HuH-7.5 (cell line): ENCODE measurements at places on chromosomes 2 and 18.

GRCh38 chr18:55340998-55341397 lies 247.0 kb downstream of the TCF4 start:
- no peak for DNase-seq

DNA sequence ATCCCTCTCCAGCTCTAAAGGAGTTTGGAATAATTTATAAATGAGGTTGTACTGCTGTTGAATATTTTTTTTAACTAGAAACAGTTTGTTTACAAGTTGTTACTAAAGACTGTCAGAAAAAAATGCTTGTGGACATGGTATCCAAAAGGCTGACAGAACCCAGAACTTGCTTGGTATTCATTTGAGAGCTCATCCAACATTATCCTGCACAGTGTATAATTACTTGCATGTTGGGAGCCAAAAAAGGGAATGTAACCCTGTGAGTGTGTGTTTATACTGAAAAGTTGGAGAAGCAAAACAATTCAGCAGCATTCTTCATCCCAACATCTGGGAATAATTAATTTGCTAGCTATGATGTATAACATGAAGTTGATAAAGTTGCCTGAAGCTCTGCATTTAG lies 42.1 kb upstream of the EHBP1 start:
- DNase-seq = no peak

- no peak for DNase-seq
These were observed 1.1 kb downstream of the COX5B start for GRCh38 chr2:97646977-97647376.

DNA sequence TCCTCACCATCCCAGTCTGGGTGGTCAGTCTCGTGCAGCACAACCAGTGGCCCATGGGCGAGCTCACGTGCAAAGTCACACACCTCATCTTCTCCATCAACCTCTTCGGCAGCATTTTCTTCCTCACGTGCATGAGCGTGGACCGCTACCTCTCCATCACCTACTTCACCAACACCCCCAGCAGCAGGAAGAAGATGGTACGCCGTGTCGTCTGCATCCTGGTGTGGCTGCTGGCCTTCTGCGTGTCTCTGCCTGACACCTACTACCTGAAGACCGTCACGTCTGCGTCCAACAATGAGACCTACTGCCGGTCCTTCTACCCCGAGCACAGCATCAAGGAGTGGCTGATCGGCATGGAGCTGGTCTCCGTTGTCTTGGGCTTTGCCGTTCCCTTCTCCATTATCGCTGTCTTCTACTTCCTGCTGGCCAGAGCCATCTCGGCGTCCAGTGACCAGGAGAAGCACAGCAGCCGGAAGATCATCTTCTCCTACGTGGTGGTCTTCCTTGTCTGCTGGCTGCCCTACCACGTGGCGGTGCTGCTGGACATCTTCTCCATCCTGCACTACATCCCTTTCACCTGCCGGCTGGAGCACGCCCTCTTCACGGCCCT lies 11.2 kb downstream of the ACKR3 start:
- DNase-seq = no peak

DNA sequence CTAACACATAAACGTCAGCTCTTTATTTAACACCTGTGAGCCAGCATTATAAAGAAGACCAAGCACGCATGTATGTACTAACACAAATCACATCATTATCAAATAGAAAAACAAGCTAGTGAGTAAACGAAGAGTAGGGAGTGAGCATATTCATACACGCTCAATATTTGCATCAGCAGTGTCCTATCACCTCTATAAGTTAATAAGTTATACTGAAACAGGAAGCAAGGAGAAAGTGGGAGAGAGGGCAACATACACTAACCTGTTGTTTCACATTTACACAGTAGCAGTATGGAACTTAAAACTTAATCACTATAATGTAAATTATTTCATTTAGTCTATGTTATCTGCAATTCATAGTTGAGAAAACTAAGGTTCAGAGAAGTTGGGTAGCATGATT lies 321.5 kb upstream of the TANK start:
- no peak for DNase-seq

DNA sequence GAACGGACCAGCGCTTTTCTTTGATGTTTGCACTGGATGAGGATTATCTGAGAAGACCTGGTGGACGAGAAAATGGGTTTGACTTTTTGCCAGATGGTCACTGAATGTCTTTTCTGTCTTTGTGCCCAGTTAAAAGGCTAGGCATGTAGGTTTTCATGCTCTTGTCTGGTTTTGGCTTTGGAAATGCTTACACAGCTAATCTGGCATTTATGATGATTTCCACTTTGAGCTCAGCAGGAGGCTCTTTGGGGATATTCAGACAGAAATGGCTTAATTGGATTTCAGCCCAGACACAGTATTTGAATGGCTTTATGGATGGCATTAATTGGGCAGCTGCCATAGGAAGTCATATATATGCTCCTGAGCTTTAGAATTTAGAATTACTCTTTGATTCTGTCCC lies 59.6 kb downstream of the NCK2 start:
- DNase-seq = no peak

DNA sequence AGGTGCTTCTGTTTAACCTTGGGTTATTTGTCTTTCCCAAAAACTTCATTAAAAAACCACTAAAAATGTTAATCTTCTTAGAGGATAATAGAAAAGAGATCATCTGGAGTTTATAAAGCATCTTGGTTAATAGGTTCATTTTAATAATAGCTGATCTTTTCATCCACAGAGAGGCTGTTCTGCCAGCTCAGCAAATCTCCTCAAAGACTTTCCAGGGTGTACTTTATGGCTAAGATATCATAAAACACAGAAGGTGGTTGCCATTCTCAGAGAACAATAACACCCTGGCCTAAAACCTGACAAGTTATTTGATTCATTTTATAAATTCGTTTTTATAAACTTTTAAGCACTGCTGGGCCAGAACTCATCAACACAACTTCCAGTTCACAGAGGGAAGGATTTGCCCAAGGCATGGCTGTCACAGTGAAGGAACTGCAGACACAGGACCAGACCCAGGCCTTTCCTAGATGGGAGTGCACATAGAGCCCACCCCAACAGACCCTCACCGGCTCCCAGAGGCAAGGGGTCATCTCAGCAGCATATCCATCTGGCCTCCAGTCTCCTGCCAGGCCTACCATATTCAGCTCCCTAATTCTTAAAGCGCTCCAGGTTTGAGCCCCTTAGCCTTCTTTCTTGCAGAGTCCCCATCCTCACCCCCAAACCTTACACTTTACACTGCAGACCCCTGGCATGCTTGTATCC lies 203.4 kb upstream of the RAB6C start:
- no peak for DNase-seq

- peak; percentile 62 for DNase-seq
These were observed 9.7 kb downstream of the TMEM18 start for GRCh38 chr2:667332-667999.

DNA sequence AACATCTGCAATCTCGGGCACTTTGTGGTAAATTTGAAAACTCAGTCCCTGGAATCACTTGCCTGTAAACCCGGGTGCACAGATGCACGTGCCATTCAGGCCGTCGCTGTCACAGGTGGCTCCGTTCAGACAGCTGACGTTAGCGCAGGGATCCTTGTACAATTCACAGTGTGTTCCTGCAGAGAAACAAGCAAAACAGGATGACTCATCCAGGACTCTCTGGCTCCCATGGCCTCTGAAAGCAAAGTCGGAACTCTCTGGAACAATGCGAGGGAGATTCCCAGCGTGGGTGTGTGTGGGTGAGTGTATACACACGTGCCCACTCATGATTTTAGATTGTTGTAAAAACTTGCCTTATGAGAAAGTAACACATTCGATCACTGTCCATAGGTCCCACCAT lies 136.1 kb upstream of the PID1 start:
- peak; percentile 31 for DNase-seq

DNA sequence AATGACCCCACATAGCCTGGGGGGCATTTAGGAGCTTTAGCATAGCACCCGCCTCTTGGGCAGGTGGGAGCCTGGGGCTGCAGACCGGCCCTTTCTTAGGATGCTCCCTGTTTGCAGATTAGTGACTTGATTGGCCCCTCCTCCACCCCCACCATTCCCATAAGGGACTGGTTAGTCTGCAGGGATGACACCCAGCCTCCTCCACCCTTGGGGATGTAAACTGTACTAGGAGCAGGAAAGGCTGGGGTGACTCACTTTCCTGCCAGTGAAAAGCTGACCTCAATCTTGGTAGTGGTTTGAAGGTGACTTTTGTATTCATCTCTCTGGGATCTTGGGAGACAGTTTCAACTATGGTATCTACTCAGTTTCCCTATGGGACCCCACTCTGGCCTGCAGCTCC lies 24.2 kb downstream of the CTIF start:
- no peak for DNase-seq

GRCh38 chr2:187435756-187436155 lies 12.3 kb downstream of the CALCRL start:
- DNase-seq = no peak

DNA sequence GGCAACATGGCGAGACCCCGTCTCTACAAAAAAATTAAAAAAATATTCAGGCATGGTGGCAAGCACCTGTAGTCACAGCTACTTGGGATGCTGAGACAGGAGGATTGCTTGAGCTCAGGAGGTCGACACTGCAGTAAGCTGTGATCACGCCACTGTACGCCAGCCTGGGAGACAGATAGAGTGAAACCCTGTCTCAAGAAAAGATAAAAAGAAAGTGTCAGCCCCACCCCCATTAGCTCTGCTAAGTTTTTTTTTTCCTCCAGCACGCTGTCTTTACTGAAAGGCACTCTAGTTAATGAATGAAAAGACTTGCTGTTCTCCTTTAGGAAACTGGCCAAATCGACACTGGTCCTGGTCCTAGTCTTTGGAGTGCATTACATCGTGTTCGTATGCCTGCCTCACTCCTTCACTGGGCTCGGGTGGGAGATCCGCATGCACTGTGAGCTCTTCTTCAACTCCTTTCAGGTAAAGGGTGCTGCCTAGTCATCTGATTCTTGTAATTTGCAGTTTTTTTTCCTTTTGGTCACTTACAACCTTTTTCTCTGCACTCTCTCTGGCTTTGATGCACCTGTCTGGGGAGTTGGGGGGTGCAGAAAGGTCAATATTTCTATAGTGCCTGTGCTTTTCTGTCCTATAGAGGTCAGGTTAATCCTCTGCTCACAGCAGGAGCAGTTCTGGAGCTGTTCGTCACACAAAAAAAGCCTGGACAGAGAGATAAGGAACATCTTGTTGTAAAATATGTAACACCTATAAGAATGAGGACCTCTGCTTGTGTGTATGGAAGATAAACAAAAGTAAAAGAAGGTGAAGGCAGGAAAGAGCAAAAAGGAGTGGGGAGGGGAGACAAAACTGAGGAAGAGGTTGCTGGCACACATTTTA lies 82.3 kb downstream of the PTH2R start:
- DNase-seq = no peak

DNA sequence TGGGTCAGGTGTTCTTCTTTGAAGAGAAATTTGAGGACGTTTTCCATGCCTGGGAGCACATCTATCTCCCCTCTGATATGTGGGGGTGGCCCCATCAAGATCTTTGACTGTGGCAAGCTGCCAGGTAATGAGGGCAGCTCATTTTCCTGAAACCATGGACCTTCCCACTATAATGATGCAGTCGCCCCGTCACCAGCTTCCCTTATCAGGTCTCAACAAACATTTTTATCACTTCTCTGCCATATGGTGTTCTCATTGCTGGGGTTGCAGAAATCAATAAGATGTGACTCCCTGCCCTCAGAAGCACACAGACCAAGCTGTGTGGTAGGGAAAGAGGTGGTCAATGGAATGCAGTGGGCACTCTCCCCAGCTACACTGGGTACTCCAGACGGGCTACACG lies 48.4 kb upstream of the B3GNT7 start:
- DNase-seq = peak; percentile 51

- peak; percentile 33 for DNase-seq
These were observed 70.5 kb upstream of the ZCCHC2 start for GRCh38 chr18:62452280-62452831.

DNA sequence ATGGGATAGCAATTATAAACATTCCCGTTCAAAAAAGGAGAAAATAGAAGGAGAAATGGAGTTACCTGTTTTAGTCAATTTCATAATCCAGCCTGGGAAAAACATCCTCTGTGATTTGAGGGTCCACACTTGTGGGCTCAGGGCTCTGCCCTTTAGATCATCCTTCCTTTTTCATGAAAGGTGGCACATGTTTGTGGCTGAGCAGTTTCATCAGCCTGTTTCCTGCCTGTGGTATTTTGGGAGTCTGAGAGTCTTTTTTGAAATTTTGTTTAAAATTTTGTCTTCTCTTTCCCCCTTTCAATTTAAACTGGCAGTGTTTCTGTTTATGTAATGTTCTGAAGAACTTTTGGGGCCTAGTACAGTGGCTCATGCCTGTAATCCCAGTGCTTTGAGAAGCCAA lies 84.0 kb downstream of the KIAA1328 start:
- DNase-seq = no peak

- no peak for DNase-seq
These were observed 56.7 kb downstream of the CYP26B1 start for GRCh38 chr2:72090781-72091482.

DNA sequence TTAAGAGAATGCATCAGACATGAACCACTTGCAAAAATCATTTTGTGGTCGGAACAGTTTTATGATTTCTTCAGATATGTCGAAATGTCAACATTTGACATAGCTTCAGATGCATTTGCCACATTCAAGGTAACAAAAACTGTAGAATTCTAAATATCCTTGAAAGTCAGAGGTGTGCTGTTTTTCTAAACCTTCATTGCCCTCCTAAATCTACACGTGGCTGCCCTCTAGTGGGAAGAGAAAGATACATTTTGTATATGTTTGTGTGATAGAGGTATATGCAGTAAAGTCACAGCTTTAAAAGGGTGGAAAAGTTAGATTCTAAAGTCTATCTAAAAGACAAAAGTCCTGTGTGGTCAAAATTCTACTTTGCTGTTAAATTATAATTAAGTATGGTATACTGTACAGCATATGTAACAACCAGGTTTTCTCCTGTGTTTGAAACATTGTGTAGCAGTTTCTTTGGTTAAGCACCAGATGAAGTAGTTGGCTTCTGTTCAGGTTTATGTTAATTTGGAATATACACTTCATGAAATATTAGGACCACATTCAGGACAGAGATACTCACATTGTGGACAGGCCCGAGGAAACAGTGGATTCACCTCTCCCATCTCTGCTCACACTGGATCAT lies 65.9 kb upstream of the ITM2C start:
- DNase-seq = peak; percentile 23

DNA sequence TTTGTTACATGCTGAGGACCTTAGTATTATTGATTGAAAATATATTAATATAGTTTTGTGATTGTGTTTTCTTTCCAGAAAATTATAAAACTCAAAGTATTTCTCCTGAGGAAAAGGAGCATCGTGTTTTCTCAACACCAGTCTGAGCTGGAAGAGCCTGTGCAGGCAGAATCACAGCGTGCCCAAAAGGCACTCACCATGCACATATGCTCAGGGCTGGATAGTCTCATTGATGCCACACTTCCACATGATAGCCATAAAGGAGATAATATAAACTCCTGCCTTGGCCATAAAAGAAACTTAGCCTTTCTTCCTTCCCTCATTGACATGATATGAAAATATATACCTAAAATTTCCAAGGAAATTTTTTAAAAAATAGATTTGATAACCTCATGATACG lies 4.0 kb downstream of the PDE1A start:
- no peak for DNase-seq

DNA sequence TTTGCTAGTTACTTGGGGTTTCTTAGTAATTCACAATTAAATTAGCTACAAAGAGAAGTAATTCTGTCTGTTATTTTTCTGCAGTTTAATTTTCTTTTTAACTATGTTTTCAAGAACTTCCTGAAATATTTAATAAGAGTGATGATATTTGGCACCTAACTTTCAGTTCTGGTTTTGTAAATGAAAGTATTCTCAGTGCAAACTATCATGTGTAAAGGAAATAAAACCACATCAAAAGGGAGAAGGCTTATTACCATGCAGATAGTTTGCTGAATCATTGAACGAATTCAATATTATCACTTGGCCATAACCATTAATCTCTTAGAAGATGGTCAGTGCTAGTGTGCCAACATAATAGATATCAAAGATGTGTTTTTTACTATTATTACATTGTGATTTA lies 29.2 kb downstream of the DYTN start:
- no peak for DNase-seq
